Naive B cell (primary cell): ENCODE measurements at places on chromosomes 2 and 18. TPM values are rescaled to one million over a fixed set of nuclear protein-coding genes. Genes with fewer than 3 reads are reported as not detected.
A peak's percentile ranks its signal among the peaks of the same experiment; 100 is the strongest.

GRCh38 chr18:73841661-73842060 is 306.0 kb downstream of the FBXO15 start:
- DNase-seq = no peak

- no peak for DNase-seq
These were observed 121.1 kb upstream of the KCNJ3 start for GRCh38 chr2:154577390-154577789.

DNA sequence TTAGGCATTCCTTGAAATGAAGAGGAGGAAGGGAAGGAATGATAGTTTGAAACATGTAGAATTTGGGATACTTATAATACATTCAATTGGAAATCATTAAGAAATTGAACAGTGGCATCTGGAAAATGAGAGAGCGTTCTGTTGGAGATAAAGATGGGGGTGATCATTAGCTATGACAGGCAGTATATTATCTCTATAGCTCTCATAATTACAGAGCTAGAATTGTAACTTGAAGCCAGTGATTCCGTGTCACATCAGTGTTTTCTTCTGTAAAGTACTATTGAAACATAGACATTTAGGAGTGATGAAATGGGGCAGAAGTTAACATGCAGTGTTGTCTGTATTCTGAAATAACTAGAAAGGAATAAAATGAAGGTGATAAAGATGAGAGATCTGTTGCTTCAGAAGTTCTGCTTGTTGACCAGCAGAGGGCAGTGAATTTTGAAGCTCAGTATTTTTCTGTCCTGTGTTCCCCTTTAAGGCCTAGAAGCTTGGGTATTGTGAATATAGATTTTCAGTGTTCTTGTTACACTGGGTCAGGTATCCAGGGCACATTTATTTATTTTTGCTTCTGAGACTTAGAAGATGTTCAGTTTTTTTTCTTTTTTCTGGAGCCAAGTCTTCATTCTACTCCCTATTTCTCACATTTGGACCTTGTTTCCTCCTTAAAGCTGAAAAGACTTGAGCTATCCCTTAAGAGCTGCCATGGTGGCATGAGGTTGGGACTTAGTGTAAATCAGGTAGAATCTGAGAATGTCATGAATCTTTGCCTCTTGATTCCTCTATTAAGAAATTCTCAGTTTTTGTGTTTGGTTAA is 157.4 kb downstream of the TAF4B start:
- peak; percentile 10 for DNase-seq

GRCh38 chr2:66566726-66567399 is 131.9 kb downstream of the MEIS1 start:
- DNase-seq = no peak

DNA sequence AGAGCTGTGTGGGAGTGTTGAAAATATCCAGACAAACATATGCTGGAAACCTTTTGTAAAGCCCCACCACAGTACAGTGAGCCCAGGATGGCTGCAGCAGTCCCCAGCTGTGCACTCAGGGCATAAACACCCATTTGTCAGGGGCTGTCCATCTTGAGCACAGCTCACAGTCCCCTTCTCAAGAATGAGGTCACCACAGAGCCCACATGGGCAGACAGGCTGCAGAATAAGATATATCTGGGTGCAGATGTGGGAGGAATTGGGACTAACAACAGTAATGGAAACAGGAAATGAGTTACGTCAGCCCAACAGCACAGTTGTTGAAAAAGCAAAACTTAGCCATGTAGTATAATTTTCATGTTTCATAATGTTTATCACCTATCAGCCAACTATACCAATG is 219.6 kb downstream of the ETAA1 start:
- DNase-seq = no peak

DNA sequence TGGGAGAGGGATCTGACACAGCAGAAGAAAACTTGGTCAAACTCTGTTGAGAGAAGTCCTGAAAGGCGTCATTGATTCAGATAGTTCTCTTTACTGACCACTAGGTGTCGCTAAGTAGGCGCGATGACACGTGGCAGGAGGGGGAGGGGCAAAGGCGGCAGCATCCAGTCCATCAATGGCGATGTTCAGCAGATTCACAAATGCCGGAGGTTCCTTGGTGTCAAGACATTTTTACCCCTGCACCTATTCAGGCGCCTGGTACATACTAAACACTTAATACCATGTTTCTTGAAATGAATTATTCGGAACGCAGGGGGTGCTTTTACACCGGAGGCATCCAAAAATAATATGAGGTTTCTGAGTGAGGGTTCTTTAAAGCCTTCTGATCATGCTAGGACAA is 3.0 kb upstream of the PLEK start:
- DNase-seq = peak; percentile 79

GRCh38 chr2:27191070-27191829 is 20.6 kb upstream of the ATRAID start:
- DNase-seq = peak; percentile 56

DNA sequence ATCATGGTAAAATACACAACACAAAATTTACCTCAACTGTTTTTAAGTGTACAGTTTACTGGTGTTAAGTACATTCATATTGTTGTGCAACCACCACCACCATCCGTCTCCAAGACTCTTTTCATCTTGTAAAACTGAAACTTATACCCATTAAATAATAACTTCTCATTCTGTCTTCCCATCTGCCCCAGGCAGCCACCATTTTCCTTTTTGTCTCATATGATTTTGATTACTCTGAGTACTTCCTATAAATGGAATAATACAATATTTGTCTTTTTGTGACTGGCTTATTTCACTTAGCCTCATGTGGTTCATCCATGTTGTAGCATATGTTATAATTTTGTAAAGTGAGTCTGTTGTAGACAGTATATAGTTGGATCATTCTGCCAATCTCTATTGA is 82.7 kb downstream of the ALMS1 start:
- DNase-seq = no peak

DNA sequence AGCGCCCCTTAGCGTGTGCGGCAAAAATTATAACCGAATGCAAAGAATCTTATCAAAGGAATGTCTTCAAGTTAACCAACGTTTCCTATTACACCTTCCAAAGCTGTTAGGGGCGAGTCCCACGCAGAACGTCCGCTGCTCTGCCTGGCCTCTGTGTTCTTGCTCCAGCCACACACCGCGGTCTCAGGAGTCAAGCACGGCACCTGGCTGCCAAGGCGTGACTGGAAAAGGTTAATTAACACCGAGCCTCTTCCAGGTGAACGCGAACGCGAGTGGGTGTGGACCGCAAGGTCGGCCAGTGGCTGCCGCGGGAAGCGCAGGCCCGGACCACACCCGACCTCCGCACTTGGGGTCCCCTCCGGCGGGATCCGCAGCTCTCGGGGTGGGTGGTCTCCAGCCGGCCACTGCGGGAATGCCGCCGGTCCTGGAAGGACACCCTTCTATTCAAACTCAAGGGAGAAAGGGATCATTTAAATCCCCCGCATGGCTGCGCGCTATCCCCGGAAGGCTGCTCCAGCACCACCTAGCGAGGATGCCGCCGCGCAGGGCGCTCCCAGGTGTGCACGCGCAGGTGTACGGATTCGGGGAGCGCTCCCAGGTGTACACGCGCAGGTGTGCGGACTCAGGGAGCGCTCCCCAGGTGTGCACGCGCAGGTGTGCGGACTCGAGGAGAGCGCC is 830 bp downstream of the CYB5A start:
- peak; percentile 6 for DNase-seq

Gene SLC9A4
- polyA plus RNA-seq = not detected

Gene CRYGD
- not detected for polyA plus RNA-seq
